ENCODE measurements at places on chromosomes 2 and 18.

DNA sequence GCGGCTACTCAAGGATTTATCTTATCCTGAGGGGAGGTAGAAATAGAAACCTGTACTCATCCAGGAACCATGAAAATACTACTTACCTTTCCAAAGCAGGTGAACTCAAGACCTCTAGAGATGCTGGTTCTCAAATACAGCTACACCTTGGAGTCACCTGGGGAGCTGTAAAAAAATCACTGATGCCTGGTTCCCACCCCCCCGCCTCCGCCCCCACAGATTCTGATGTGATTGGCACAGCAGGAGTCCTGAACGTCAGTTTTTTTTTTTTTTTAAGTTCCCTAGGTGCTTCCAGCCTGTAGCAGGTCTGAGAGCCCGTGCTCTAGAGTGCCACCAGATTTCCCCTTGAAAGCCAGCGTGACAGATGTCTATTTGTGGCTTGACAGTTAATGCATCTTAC lies 113.6 kb downstream of the MRO start:
- DNase-seq: no peak

DNA sequence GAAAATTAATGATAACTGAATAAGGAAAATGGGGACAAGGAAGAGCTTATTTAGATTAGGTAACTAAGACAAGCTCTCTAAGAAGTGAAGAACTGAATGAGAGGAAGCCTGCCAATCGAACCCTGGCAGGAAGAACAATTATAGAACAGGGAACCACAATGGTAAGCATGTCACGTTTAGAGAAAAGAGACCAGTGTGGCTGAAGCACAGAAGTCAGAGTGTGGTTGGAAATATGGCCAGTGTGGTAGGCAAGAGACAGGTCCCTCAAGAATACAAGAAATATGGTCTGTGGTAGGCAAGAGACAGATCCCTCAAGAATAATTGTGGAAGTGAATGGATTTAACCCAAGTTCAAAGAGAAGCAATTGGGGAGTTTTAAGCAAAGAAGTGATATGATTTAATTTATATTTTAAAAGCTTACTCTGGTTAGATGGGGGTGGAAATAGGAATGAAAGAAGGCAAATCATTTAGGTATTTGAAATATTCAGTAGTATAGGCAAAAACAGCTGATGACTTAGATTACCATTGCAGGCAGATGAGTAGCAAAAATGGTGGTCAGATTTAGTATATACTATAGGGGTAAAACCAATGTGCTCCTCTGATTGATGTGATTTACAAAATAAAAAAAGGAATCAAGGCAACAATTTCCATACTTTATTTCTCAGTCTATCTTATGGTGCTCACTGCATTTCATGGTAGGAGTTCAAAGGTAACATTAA lies 38.8 kb upstream of the ERMN start:
- DNase-seq: no peak

GRCh38 chr18:76431437-76432273 lies 63.4 kb downstream of the ZNF516 start:
- no peak for DNase-seq

DNA sequence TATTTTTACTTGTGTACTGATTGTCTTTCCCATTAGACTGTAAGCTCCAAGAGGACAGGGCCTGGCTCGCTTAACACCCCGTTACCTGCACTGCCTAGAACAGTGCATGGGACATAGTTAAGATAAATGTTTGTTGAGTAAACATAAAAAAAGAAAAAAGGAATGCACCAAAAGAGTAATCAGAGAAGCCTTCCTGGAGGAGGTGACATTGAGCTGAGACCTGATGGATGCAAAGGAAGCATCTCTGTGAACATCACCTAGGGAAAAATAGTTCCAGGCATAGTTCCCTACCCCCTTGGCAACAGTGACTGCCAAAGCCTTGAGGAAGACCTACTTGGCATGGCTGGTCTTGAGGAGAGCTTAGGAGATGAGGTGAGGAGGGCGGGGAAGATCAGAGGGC lies 924 bp upstream of the TFCP2L1 start:
- no peak for DNase-seq

GRCh38 chr2:116754381-116755101 lies 1060.0 kb upstream of the DDX18 start:
- DNase-seq: no peak

- DNase-seq: no peak
These were observed 45.0 kb upstream of the ODC1 start for GRCh38 chr2:10493075-10493633.

DNA sequence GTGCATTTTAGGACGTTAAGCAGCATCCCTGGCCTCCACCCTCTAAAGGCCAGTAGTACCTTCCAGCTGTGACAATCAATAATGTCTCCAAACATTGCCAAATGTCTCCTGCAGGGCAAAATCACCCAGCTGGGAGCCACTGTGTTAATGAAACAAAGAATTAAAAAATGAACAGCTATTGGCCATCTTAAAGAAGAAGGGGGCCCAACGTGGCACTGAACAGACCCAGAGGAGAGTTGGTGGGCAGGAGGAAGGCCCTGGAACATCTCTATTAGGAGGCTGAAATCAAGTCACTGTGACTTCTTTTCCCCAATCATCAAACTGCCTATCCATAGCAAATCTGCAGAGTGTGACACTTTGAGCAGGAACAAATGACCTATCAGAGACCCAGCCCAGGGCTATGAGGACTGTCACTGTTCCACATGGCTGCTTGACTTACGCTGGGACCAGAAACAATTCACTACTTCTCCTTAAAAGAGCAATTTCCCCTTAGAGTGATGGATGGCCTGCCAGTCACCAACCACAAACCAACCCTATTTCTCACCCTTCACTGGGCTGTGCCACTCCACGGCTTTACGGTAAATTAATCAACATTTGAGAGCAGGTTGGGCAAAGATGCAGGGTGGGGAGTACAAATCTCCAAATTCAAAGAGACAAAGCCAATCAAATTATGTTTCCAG lies 35.2 kb upstream of the TEX51 start:
- DNase-seq: no peak

DNA sequence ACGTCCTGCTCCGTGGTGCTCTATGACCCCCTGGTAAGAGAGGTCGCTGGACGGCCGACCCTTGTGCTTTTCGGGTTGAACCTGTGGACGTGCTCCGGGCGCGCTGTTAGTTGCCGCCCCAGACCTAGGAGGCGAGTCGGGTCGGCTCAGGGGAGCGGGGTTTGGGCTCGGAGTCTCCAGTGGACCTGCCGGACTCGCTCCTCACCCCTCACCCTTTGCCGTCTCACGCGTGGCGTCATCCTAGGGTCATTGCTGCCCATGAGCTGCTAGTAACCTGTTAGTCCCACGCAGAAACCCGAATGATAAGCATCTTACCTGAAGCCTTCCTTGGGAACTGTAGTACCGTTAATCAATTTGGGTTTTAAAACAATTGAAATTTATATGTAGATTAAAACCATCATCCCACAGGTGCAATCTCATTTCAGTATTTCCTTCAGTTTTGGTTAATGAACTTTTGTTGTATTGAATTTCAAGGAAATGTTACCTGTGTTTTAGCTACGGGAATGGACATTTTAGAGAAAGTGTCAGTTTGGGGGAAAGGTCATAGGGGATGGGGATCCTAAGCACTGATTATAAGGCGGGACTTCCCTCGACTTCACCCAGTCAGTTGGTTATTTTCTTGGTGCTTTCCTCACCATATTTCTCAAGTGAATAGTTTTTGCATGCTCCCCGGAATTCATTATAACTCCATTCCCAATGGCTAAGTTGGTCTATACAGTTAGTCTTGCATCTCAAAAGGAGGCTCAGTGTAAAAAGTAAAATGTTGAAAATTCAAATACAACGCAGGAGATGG lies 536 bp downstream of the ELP2 start:
- DNase-seq: no peak

DNA sequence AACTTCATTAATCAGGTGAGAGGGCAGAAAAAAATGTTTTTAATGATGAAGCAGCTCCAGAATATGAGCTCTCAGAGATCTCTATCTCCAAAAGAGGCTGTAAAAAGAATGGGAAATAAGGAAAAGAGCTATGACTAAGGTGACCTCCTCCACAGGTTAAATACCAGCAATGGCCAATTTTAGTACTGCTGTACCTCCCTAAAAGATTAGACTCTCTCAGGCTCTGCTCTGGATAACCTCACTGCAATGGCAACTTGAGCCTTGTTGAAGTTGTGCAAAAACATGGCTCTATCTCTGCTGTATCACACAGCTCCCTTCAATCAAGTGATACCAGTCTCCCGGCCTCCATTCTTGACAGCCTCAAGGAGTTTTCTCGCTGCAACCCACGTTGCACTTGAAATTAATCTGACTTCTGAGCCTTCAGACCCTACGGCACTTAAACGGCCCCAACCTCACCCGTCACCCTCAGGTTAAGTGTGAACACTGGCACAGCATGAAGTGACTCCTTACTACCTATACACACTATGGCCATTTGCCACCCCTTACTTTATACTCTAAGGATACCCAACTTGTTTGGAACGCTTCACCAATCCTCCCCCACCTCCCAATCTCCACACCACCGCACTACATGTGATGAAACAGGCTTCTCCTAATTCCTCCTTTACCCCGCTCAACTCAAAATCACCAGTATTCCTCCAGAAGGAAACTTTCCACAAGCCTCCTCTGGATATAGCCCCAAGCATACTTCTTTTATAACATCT lies 36.3 kb downstream of the SMAD2 start:
- DNase-seq: no peak

DNA sequence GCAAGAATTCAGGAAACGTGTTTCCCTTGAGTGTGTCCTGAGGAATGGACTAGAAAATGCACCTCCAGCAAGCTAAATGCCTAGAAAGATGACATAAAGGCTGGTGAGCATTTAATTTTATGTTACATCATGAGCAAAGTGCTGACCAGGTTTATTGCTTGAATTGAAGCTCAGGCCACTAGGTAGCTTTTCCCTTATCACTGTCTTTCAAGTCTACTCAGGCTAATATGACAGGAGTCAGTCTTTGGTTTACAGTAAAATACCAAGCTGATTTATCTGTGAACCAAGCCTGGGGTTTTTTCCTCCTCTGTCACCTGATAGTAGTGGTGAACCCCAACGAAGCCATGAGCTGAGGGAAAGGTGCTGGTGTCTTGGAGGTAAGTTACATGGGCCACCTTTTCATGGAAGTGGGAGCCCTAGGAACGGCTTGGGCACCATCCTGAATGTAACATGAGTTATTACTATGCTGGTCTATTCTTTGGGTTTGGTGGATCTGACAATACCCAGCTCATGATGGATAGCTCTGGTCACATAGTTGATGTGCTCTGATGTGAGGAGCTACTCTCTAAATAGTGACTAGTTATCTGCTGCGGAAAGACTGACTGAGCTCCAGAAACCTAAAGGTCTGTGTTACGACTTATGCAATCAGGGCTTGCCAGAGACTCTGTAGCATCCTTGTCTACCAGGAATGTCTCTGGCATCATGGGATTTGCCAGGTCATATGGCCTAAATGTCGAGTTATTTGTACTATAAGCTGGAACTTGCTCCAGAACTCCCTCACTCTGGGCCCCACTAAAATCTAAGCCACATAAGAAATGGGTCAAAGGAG lies 39.8 kb downstream of the NUP35 start:
- DNase-seq: no peak

- no peak for DNase-seq
These were observed 56.5 kb downstream of the KCNE4 start for GRCh38 chr2:223108351-223109050.

GRCh38 chr2:160077912-160078810 lies 15.7 kb upstream of the PLA2R1 start:
- no peak for DNase-seq

GRCh38 chr2:240384711-240385450 lies 50.6 kb upstream of the GPC1 start:
- DNase-seq: no peak

DNA sequence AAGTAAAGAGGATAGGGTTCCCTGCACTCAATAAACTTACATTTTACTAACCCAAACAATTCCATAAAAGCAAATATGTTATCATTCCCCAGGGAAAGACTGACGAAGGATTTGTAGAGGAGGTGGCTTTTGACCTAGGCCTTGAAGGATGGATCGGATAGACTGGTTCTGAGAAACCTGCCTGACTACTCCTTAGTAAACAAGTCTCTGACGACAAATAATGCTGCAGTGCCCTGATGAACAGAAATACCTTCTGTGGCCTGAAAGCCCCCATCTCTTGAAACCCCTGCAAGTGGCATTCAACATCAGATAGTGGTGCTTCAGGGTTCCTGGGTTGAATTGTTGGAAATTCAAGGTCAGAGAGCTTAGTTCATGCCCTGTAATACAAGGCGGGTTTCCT lies 19.2 kb downstream of the PRKCE start:
- DNase-seq: no peak

DNA sequence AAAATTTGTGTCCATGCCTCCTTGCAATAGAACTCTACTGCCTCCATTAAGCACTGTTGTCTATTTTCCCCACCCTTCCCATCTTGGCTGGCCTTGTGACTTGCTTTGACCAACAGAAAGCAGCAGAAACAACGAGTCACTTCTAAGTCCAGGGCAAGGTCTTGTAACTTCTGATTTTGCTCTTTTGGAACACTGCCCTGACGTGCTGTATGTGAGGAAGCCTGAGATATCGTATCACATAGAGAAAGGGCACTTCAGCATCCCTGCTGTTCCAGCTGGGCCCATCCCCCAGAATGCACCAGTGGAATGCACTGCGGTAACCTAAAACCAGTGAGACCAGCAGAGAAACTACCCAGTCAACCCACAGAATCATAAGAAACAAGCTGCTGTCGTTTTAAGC lies 28.1 kb downstream of the NCKAP1 start:
- no peak for DNase-seq

- DNase-seq: no peak
These were observed 756 bp upstream of the NAGK start for GRCh38 chr2:71067567-71068217.

- DNase-seq: no peak
These were observed 1.1 kb upstream of the TET3 start for GRCh38 chr2:73983322-73984202.

GRCh38 chr2:234887195-234887594 lies 64.6 kb upstream of the SH3BP4 start:
- DNase-seq: no peak

GRCh38 chr2:217683106-217683870 lies 319.5 kb downstream of the TNS1 start:
- DNase-seq: no peak

DNA sequence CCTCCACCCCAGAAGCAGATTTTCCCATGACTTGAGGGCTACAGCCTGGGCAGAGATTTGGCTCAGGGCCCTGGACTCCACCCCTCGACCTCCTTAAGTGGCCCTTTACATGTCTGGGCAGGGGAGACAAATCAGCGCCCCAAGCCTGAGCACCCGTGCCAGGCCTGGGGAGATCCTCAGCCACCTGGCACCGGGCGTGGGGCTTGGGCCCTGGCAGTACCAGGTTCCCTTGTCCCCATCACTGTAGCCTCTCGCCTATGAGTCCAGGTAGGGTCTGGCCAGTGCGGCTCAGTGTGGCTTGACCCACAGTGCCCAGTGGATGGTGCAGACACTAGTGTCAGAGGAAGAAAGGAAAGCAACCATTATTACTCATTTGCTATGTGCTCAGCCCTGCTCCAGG lies 22.0 kb upstream of the DNMT3A start:
- no peak for DNase-seq

Measured in midbrain (tissue), 1 donor.